Left forelimb (tissue), 1 donor: ENCODE measurements at places on chromosomes 2 and 18.

DNA sequence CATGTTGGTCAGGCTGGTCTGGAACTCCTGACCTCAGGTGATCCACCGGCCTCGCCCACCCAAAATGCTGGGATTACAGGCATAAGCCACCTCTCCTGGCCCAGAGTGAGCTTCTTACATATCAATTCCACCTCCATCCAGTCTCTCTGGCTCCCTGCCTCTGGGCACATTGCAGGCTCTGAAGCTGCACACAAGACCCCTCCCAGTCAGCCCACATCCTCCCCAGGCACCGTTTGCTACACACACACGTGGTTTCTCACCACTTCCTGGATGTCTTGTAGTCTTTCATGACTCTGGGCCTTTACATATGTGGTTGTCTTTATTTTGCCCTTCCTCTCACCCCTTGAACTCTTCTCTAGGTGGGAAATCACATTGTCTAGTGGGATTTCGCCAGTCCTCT lies 64.0 kb upstream of the CABLES1 start:
- no peak for DNase-seq

DNA sequence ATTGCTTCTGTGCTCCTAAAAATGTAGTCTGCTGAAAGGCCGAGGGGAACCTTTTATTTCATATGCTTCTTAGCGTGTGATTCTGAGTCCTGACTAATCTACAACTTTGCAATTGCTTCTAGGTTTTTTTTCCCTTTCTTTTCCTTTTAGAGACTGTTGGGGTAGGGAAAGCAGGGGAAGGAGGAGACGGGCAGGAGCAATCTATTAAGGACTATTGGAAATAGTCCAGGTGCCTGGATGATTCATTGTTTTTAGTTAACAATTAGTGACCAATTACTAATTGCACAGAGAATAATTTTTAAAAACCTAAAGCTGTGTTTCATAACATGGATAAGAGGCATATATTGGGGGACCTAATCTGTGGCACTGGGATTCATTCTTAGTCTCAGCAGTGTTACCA lies 49.4 kb upstream of the STON1 start:
- DNase-seq = no peak

- no peak for DNase-seq
Measured at GRCh38 chr18:37481072-37481471, 84.5 kb downstream of the CELF4 start.

DNA sequence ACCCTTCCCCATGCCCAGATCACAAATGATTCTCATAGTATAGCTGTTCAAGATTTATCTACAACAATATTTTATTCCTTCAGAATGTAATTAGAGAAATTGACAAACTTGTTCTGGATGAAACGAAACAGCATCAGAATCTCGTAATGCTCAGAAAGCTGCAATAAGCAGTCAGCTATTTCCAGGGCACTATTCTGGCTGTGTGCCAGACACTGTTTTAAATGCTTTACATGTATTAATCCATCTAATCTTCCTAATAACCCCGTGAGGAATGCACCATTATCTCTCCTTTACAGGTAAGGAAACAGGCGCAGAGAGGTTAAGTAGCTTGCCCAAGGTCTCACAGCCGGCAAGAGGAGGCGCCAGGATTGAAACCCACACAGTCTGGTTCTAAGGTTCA lies 10.1 kb upstream of the LYPD6B start:
- no peak for DNase-seq

GRCh38 chr2:64423303-64423702 lies 30.7 kb upstream of the LGALSL start:
- DNase-seq = no peak

DNA sequence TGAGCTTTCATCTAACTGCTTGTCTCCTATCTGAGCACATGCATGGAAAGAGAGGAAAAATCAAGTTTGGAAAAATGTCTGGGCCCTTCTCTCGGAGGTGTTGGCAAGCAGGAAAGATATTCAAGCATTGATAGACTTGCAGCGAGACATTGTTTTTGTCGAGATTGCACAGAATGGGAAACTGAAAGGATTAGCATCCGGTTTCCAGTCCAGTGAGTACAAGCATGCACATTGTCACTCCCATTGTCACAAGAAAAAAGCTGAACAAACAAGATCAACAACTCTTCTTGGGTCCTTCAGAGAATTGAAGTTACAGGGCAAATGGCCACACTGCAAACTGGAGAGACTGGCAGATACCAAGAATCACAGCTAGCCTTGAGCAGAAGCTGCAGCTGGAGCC lies 19.6 kb upstream of the MC5R start:
- DNase-seq = no peak

DNA sequence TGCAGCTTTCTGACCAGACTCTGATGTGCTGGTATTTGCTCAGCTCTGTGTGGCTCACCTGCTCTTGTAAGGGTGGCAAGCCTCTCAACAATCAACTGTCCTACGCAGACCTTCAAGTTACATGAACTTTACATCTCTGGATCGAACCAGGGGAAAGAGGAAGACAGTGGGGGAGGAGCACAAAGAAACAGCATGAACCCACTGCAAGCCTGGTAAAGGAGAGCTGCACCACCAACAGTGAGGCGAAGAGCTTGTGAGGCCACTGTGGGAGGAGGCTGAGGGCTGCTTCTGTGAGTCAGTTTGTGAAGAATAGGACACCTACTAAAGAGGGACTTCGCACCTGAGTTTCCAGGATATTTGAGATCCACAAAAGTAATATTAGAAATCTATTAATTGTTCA lies 18.8 kb upstream of the FAM110C start:
- DNase-seq = no peak

- DNase-seq = no peak
Measured at GRCh38 chr2:36410681-36411080, 55.1 kb downstream of the CRIM1 start.

- DNase-seq = no peak
Measured at GRCh38 chr18:27860701-27861107, 316.2 kb downstream of the CDH2 start.

DNA sequence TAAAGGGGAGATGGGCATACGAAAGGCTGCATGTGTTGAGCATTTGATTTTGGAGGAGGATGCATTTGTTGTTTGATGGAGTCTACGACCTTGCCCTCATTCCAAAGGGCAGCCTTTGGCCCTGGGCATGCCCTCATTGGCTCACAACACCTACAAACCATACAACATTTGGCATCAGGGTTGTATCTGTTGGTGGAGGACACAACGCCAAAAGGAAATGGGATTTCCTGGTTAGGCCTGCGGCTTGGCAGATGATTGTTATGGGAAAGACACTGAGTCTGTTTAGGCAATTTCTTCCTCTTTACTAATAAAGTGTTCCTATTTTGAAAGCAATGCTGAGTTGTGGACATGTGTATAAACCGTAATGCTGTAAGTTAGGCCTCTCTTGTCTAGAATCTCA lies 246.9 kb downstream of the LDLRAD4 start:
- no peak for DNase-seq

DNA sequence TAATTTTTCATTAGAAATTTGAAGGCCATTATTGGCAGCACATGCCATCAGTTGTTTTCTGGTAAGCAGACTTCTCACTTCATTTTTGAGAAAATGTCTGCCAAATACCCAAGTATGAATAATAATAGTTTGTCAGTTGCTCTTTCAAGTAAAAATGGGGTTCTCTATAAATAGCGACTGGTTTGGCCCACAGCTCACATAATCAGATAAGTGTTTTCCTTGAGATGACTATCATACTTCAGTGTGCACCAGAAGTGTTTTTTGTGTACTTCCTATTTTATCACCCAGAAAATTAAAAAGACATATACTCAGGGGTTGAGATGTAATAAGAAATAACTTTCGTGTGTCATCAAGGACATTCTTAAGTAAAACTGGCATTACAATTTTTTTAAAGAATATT lies 147.1 kb downstream of the PHLPP1 start:
- no peak for DNase-seq

- DNase-seq = no peak
Measured at GRCh38 chr2:128562471-128563347, 244.0 kb upstream of the HS6ST1 start.

- no peak for DNase-seq
Measured at GRCh38 chr18:70291295-70291574, 2.4 kb downstream of the SOCS6 start.

- DNase-seq = no peak
Measured at GRCh38 chr2:96575785-96576456, 39.4 kb downstream of the ARID5A start.

- DNase-seq = no peak
Measured at GRCh38 chr2:67289921-67290371, 107.2 kb upstream of the ETAA1 start.

DNA sequence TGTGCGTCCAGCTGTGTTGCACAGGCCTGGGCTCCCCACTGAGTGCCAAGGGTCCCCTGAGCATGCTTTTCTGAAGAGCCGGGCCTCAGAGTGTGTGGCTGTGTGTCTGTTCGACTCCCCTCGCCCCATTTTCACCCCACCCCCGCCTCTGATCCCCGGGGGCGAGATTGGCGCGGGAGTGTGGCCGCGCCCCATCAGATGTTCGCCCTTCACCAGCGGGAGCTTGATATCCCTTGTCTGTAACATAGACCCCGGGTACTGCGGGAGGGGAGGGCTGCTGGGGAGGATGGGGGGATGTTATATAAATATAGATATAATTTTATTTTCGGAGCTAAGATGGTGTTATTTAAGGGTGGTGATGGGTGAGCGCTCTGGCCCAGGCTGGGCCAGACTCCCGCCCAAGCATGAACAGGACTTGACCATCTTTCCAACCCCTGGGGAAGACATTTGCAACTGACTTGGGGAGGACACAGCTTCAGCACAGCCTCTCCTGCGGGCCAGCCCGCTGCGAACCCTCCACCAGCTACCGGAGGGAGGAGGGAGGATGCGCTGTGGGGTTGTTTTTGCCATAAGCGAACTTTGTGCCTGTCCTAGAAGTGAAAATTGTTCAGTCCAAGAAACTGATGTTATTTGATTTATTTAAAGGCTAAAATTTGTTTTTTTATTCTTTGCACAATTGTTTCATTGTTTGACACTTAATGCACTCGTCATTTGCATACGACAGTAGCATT lies 1.5 kb downstream of the RHOB start:
- peak; percentile 61 for DNase-seq

DNA sequence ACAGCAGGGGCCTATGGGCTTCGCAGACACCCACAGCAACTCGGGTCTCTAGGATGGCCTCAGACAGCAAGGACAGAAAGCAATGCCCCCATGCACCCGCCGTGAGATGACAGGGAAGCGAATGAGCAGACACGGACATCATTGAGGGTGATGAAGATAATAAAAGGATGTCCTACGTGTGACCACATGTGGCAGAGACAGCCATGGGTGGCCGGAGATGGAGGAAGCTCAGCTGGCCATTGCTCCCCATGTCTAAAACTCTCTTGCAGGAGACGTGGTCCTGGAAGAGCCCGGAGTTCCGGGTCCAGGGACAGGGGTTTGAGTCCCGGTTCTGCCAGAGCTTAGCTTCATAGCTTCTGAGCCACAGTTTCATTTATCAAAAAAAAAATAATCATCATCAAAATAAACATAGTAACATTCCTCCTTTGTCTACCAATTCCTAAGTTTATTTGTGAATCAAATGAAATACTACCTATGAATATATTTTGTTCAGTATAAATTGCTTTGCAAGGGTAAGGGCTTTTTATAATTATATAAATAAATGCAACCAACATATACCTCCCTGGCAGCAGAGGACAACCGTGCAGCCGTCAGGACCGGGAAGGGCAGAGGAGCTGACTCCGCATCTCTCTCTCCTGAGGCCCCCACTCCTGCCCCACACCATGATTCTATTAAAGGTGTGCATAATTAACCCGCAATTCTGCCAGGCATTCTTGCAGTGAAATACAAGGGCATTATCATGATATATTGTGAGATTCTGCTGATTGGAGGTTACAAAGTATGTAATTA lies 401.4 kb upstream of the MYT1L start:
- DNase-seq = no peak

DNA sequence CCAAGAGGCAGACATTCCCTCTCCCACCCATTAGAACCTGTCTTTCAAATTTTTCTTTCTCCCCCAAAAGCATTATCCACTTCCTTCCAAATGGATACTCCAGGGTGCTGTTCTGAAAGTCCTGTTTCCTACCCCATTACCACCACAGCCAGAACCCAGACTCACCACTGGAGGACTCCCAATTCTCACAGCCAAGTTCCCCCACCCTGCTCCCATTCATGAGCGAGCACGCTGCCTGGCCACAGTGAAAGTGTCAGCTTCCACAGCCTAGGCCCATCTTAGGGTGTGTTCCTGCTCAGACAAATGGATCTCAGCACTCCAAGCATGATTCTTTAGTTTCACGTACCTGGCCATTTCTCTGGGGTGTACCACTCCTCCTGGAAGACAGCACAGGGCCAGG lies 3.8 kb upstream of the ANKRD53 start:
- DNase-seq = no peak

DNA sequence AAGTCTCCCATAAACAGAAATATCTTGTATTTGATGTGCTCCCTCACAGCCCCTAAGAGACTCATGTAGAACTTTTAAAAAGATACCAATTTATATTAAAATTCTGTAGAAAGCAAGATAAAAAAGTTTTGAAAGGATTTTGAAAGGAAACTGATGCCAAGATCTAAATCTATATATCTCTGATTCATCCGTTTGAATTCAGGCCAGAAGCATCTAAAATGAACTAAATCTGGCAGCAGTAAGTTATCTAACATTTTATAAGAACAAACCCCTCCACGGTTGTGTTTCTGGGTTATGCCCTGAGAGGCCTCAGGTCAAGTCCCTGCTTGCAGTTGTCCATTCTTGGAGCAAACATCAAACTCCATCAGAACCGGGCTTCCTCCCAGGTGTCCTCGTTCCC lies 165.8 kb downstream of the FBXO15 start:
- no peak for DNase-seq

GRCh38 chr2:234917211-234917975 lies 34.4 kb upstream of the SH3BP4 start:
- no peak for DNase-seq

- DNase-seq = no peak
Measured at GRCh38 chr2:162221064-162221463, 22.2 kb downstream of the FAP start.

DNA sequence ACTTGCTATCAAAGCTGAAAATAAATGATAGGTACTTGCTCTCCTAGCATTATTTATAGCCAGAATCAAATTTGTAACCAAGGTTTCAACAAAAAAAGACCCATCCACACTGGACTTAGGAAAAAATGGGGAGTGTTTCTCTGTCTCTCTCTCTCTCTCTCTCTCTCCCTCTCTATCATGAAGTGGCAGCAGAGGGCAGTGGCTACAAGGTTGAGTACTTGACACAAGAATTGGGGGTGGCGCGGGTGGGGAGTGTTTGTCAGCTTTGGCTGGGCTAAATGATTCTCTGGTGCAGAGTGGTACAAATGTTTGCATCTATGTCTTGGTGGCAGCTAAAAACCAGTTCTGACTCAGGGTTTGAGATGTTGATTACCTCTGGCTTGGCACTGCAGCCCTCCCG lies 85.0 kb downstream of the RBM43 start:
- no peak for DNase-seq

GRCh38 chr2:84435345-84436025 lies 23.6 kb downstream of the SUCLG1 start:
- no peak for DNase-seq

DNA sequence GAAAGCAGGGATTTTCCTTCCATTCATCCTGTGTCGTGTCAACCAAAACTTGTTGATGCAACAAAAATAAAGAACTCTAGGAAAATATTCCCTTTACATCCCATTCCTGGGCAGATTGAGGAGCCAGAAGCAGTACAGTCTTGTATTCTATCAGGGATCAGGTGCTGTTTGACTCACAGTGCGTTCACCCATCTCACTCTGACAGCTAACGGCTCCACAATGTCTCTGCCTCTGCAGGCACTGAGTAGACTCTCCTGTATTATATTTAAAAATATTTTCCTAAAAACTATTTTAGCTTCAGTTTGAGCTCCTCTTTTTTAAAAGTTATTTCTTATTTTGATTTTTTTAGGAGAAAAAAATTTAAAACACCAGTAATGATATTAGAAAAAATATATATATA lies 600.6 kb upstream of the SALL3 start:
- no peak for DNase-seq

- no peak for DNase-seq
Measured at GRCh38 chr2:16958266-16958665, 292.6 kb upstream of the CYRIA start.
